ENCODE measurements at places on chromosomes 3 and 15.

DNA sequence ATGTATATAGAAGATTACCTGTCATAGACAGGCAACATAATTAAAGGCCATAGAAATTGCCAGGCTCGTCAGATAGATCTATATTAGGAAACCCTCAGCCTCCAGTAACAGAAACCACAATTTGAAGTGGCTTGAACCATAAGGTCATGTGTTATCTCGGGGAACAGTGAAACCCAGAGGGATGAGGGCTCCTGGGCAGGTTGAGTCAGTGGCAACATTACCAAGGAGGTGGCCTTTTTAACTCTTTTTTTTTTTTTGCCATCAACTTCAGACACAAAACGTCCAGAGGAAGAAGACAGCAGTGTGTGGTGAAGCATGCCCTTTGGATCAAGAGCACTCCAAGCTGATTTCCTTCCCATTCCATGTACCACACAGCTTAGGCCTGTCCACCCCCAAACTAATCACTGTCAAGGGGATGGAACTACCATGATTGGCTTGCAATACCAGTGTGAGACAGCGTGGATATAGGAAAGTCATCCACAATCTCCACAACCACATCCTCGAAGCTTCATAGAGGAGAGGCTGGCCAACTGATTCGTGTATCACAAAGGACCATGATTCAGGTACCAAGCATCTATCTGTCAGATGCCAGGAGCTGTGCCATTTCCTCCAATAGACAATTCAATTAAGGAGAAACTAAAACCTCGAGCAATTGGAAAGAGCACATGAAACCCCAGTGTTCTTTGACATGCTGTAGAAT, 999 bp upstream of the KIF7 start:
- DNase-seq, result peak; percentile 30

GRCh38 chr15:89075101-89075640, 13.1 kb upstream of the ABHD2 start:
- DNase-seq, result no peak

- no peak for DNase-seq
These were observed 9.8 kb downstream of the ISG20 start for GRCh38 chr15:88648357-88649214.

GRCh38 chr15:68363353-68363752, 68.6 kb downstream of the ITGA11 start:
- DNase-seq, result no peak

GRCh38 chr15:27706300-27706699, 392.8 kb downstream of the OCA2 start:
- DNase-seq, result no peak

DNA sequence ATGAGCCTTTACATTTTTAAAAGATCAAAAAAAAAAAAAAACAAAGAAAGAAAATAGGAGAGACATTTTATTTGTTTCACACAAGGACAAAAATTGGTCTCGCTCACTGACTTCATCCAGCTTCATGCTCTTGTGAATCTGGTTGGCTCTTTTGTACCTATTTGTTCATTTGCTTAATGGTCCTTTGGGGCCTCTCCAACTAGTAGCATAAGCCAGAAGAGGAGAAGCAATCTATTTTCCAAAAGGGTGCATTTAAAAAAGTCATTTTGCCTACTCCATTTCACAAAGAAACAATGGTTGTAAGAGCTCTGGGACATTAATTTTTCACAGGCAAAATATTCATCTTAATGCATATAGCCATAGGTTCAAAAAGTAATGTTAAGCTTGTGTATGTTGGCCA, 168.3 kb upstream of the ADAMTS9 start:
- DNase-seq, result no peak

GRCh38 chr15:65033659-65034269, 4.3 kb upstream of the MTFMT start:
- DNase-seq, result peak; percentile 45

DNA sequence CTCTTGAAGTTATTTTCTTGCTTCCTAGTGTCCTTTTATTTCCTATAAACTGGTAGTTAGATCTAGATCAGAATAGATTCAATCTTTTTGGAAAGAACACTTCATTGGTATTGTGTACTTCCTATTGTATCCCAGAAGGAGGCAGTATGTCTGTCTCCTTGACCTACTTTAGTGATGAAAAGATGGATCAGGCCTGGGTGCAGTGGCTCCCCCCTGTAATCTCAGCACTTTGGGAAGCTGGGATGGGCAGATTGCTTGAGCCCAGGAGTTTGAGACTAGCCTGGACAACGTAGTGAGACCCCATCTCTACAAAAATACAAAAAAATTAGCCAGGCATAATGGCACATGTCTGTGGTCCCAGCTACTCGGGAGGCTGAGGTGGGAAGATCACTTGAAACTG, 12.0 kb downstream of the BSN start:
- DNase-seq, result peak; percentile 5

DNA sequence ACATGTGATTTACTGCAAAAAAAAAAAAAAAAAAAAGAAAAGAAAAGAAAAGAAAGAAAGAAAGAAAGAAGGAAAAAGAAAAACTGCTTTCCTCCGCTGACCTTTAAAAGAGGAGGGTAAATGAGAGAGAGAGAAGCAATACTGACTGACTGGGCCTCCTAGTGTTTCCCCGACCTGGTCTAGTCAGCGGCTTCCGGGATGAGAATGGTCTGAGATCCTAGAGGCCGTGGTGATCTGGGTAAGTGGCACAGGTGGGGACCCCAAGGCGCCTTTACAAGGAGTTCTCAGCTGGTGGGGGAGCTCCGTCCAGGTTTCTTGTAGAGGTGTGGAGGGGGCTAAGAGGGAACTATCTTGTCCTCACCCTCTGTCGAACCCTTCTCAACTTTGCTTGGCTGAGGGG, 223.1 kb downstream of the MEIS2 start:
- DNase-seq, result no peak

DNA sequence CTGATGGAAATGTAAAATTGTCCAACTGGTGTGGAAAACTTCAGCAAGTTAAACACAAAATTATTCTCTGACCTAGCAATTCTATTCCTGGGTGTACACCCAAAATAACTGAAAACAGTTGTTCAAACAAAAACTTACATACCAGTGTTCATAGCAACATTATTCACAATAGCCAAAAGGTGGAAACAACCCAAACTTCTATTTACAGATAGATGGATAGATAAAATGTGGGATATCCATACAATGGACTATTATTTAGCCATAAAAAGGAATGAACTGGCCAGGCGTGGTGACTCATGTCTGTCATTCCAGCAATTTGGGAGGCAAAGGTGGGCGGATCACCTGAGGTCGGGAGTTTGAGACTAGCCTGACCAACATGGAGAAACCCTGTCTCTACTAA, 6.9 kb upstream of the VWA5B2 start:
- no peak for DNase-seq

GRCh38 chr3:10010878-10011465, 15.3 kb upstream of the FANCD2 start:
- peak; percentile 82 for DNase-seq

DNA sequence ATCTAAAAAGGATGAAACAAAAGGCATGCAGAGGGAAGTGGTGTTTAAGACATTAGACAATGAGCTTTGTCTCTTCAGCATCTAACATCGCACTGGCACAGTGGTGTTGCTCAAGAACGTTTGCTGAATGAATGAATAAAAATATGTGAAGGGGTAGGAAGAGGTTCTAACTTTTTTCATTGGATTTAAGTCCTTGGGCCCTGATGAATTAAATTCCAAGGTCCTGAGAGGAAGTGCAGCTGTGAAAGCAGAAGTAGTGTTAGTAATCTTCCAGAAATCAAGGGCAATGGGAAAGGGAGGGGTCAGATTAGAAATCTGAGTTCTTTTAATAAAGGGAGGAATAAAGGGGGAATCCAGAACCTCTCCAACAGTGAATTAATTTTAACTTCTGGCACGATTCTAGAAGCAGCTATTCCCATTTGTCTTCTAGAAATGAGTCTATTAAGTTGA, 29.6 kb downstream of the TLNRD1 start:
- DNase-seq, result no peak

DNA sequence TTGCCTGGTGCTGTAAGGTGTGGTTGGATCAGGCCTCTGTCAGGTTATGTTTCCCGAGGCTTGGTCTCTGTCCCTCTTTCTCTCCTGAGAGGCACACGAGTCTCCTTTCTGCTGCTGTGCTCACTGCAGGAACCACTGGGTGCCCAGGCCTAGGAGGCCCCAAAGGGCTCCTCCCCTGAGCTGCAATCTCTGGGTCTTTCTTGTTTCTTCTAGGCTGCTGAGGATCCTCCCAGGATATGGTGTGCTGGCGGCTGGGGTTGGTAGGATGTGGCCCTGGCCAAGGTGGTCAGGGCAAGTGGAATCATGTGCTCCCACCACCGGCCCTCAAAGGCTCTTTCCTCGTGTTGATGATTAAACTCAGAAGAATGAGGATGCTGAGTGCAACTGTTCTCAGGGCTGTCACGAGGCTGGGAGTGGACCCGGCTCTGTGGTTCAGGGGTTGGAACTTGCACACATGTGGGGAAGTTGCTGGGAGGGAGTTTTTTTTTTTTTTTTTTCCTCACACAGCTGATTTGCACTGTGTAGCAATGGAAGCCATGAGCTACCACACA, 43.6 kb upstream of the CTSH start:
- DNase-seq, result peak; percentile 100

GRCh38 chr15:82197733-82198594, 64.6 kb downstream of the EFL1 start:
- DNase-seq, result peak; percentile 71

GRCh38 chr3:67196677-67197076, 198.6 kb downstream of the KBTBD8 start:
- no peak for DNase-seq

DNA sequence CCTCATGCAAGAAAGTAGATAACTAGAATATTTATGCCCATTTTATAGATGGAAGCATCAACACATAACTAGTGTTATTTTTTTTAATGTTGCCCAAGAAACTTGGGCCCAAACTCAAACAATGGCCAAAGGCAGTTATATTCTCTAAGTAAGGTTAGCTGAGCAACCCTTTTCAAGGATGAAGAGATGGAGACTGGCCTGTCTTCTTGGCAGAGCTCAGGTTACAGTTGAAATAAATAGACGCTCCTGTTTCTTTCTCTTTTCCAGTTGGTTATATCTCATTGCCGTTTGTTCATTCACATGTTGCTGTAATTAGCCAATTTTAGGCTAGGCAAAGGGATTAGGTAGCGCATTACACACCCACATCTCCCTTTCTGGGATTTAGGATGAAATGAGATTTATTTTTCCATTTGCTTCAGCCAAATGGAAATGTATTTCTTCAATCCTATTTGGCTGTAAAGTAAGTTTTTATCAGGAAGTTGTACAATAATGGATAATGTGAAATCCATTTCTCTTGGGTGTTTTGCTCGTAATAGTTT, 93.2 kb downstream of the CMSS1 start:
- DNase-seq, result no peak

GRCh38 chr15:25175033-25175788, 220.4 kb downstream of the SNRPN start:
- no peak for DNase-seq

DNA sequence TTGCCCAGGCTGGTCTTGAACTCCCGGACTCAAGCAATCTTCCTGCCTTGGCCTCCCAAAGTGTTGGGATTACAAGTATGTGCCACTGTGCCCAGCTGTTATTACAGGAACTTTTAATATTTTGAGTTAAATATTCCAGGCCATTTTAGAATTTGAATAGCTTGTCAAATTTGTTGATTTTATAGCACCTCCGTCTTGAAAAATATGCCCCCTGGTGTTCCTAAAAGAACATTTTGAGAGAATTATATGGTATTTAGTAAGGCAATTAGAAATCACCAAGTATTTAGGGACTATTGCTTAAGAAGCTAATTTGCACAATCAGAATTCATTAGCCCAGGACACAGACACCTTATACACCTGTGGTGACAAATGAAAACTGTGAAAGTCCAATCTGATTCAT, 23.7 kb downstream of the PDE8A start:
- no peak for DNase-seq

- no peak for DNase-seq
These were observed 61.6 kb downstream of the CCR1 start for GRCh38 chr3:46146548-46146947.

GRCh38 chr15:88745065-88745464, 58.2 kb upstream of the ACAN start:
- no peak for DNase-seq

- DNase-seq, result no peak
These were observed 7.6 kb downstream of the B2M start for GRCh38 chr15:44718927-44719292.

GRCh38 chr3:58369876-58370275, 37.2 kb downstream of the PXK start:
- no peak for DNase-seq

DNA sequence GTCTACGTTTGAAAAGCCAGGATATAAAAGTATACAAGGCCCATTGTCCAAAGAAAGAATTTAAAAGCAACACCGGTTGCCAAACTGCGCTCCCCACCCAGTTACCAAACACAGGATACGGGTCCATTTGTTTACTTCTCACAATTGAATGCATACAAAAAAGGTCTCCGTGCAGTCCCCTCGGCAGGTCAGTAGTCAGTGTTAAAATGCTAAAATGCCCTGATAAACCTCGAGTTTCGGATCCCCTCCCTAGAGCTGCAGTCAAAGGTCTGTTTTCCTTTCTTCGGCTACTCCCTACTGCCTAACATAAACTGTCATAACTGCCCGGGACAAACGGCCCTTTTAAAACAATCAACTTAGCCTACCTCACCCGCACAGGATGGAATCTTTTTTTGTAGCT, 534.6 kb downstream of the FOXP1 start:
- DNase-seq, result no peak

DNA sequence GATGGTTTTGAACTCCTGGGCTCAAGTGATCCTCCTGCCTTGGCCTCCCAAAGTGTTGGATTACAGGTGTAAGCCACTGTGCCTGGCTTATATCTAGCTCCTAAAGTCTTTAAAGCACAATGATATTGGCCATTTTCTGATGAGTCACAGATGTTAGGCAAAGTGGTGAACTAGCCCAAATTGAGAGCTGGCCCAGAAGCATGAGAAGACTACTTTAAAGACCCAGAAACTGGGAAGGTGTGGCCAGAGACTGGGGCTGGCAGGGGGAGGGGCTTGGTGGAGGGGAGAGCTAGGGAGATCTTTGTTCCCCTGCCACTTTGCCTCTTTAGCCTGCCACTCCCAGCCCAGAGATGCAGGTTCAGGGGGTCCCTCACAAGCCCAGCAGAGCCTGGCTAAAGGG, 21.6 kb downstream of the CHRNA3 start:
- DNase-seq, result no peak

GRCh38 chr15:99029341-99030144, 22.0 kb upstream of the PGPEP1L start:
- DNase-seq, result no peak

GRCh38 chr15:63238171-63238570, 39.2 kb upstream of the APH1B start:
- no peak for DNase-seq

DNA sequence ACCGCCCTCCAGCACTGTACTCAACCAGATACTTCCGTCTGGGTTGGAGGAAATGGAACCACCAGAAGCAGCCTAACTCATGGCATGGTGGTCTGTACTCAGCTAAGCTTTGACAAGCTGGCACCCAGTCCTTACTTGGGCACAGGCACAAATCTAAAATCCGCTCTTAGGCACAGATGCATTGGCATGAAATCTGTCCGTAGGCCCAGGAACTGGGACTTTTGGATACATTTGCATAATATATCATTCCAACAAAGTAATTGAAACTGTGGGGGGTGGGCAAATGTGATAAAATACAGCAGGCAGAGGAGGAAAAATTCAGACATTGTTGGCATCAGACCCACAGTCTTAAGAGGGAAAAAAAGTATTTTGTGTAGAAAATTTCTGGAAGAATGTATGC, 75.4 kb downstream of the C3orf85 start:
- no peak for DNase-seq

- no peak for DNase-seq
These were observed 27.6 kb upstream of the SRPRB start for GRCh38 chr3:133777807-133778568.

- no peak for DNase-seq
These were observed 119.2 kb downstream of the SHQ1 start for GRCh38 chr3:72728958-72729467.
